ENCODE measurements at places on chromosomes 1 and 21.

- DNase-seq: no peak
These were observed 15.7 kb downstream of the PEX14 start for GRCh38 chr1:10490286-10490970.

GRCh38 chr1:204316164-204316563, 43.6 kb downstream of the PLEKHA6 start:
- no peak for DNase-seq

- DNase-seq: no peak
These were observed 391.8 kb downstream of the DUSP10 start for GRCh38 chr1:221350091-221350490.

DNA sequence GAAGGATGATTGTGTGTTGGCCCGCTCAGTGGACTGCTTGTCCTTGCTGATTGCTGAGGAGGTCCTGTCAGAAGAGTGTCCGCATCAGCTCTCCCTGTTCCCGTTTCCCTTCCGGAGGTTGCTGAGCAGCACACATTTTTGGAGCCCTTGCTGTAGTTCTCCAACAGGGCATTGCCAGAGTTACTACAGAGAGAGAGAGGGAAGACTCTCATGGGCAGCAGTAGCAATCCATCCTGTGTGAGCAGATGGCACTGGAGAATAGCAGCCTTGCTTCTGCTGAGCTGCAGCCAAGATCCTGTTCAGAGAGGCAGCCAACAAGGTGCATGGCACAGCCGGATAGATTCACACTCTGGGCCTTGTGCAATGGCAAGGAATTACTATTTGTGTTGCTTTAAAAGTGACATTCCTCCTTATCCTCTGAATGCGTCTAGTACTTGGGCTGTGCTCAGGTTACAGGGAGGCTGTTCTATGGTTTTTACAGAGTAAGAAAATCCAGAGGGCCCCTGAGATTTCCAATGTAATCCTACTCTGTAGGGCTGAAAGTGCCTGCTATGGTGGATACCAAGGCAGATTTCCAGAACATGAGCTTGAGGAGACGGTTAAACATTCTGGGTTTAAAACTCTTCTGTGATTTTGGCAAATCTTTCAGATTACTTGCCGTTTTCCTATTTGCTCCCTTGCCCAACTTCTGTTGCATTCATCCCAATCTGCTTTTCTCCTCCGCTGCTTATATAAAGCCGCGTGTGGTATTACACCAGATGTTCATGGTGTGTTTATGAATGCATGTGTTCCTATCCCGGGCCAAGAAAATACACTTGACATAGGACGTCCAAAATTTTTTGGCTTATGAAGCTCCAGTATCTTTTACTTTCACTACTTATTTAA, 27.4 kb downstream of the AK4 start:
- no peak for DNase-seq

- no peak for DNase-seq
These were observed 105.9 kb downstream of the SIPA1L2 start for GRCh38 chr1:232524056-232524455.

- no peak for DNase-seq
These were observed 21.4 kb downstream of the STUM start for GRCh38 chr1:226569879-226570547.

DNA sequence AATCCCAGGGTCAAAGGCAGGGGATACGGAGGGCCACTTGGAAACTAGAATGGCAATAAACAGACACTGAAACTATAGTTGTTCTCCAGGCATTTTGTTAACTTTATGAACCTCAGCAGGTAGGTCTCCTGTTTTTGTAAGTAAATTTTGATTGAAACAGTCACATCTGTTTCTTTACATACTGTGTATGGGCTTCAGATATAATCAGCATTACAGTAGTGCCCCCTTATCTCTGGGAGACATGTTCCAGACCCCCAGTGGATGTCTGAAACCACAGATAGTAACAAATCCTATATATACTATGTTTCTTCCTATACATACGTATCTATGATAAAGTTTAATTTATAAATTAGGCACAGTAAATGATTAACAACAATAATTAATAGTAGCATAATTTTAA, 11.5 kb downstream of the STIL start:
- DNase-seq: no peak

DNA sequence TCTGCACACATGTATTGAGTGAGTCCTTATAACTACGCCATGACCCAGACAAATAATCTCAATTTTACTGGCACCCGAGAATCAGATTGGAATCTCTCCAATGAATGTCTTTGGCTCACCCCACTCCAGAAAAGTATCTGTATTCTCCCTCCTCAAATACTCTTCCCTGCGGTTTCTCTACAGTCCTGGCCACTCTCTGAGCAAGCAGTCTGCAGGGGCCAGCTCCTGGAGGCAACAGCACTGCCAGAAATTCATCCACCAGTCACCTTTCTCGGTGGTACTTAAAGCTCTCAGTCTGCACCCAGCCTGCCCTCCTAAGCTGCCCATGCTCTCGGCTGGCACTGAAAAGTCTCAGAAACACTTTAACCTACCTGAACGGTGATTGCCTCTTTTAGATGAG, 16.1 kb upstream of the LYST start:
- DNase-seq: no peak

GRCh38 chr21:29396951-29397455, 98.3 kb downstream of the BACH1 start:
- DNase-seq: no peak

DNA sequence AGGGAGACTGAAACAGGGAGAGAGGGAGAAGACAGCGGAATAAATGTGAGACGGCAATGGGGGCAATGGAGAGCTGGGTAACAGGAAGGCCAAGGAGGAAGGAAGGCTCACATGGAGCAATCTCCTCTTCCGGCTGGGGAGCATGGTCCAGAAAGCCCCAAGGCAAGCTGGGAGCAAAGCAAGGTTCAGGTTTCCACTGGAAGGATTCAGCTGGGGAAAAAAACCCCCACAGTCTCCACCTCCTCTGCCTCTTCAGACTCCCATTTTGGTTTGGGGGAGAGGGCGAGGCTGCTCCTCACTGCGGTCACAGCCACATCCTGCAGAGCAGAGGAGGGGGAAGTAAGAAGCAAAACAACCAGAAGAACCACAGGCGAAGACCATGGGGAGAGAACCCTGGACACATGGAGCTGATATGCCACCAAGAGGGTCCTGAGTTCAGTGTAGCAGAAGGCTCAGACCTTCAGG, 650 bp downstream of the TNFAIP8L2 start:
- DNase-seq: peak; percentile 36

DNA sequence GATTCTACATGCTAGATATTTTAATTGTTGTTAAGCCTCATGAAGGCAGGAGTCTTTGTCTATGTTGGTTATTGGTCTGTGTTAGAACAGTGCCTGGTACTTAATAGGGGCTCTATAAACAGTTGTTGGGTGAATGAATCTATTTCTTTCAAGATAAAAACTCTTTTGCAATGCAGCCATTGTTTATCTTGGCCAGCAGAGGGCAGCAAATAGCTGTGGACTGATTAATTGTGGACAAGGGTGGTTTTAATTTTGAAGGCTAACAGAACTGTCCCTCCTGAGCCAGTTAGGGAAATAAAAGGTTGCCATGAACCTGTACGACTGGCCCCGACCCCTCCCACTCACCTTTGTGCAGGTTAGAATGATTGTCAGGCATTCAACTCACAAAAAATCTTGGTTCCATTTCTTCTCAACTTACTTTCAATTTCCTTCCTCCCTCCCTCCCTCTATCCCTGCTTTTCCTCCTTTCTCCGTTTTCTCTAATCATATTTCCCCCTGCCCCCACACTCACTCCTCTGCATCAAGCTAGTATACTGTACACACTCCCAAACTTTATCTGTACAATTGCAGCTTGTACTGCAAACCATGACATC, 66.3 kb upstream of the DIRAS3 start:
- peak; percentile 36 for DNase-seq

DNA sequence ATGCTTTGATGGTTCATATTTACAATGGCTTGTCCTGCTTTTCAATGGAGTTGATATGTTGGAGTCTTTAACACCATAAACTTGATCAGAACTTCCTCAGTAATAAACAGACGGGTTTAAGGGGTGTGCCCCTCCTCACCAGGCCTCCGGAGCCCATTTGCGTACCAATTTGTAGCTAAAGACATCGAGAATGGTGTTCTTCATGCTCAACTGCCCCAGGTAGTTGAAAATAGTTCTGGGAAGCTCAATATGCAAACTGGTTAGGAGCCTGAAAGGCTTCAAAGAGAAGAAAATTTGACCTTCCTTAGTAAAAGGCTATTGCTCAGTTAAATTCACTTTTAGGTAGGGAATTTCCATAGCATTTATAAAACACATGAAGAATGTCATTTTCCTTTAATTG, 68.1 kb upstream of the RRP15 start:
- no peak for DNase-seq

DNA sequence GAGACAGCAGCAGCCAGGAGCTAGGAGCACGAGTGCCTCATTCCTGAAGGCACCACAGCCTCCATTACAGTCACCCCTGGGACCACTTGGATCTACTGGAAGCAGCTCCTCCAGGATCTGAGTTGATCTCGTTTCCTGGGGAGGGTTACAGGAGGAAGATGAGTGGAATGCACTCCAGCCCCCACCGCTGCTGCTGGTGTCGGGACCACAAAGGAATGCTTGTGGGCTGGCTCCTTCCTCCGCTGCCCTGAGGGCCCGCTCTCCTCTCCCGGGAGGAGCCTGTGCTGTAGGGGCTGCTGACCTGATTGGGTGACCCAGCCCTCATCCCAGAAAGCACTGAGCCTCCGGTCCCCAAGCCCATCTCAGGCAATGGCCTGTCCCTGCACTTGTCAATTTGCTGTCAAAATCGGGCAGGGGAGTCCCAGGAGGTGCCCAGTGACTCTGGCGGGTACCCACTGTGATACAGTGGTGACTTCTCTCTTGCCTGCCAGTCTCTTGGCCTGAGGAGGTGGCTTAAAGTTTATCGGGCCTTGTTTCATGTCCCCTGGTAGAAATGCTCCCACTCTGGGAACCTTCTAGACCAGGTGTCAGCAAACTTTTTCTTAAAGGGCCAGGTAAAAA, 23.1 kb downstream of the IL10RB start:
- DNase-seq: no peak

GRCh38 chr21:33259995-33260394, 6.2 kb upstream of the IL10RB start:
- no peak for DNase-seq

DNA sequence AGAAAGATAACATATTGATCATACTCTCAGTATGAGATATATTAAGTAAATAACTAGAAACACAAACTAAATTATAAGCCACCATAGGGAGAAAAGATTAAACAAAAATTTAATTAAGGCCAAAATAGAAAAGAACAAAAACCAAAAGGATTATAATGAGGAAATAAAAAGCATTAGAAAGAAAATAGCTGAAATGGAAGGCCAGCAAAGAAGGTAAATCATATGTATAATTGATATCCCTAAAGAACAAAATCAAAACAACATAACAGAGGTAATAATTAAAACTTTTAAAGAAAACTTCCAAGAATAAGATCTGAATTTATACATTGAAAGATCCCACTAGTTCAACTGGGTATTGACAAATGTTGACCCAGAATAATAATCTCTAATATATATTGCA, 453.0 kb downstream of the LRRIQ3 start:
- DNase-seq: no peak

DNA sequence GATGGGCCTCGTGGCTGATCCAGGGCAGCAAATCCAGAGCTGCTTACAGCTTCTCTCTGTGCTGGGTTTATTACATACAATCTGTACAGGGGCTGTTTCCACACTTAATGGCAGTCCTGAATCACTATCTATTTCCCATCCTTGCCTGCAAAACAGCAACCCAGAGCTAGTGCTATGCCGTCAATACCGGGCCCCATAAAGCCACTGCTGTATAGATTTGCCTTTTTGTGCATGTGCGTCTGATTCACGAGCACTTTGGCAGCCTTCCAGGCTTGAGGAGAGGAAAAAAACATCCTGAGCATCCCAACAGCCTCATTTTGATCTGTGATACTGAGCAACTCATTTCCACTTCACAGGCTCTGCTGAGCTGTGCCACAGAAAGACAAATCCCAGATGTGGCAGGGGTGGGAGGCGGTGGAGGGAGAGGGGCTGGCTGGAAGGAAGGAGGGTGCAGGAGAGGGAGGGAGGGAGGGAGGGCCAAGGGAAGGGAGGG, 65.2 kb upstream of the TARBP1 start:
- no peak for DNase-seq

DNA sequence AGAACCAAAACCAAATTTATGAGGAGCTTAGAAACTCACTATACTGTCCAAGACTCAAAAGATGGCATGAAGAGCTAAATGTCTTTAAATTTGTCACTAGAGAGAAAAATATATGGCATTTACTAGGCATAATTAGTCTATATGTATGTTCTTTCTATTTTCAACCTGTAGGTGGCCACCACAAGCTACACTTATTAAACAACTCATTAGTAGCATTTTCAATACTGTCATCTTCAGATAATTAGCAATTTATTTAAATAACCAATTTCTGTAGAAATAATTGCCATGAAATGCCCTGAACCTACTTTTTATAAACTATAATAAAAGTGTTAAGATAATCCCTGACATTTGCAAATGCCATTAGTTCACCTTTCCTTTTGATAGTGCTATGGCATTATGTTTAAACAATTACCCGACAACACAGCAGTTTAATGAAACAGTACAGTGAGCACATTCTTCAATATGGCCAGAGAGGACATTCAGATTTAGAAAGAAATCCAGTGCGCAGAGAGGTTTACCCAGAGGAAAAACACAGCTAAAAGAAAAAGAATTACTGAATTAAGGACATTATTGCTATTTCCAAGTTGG, 522.5 kb downstream of the PTBP2 start:
- no peak for DNase-seq

DNA sequence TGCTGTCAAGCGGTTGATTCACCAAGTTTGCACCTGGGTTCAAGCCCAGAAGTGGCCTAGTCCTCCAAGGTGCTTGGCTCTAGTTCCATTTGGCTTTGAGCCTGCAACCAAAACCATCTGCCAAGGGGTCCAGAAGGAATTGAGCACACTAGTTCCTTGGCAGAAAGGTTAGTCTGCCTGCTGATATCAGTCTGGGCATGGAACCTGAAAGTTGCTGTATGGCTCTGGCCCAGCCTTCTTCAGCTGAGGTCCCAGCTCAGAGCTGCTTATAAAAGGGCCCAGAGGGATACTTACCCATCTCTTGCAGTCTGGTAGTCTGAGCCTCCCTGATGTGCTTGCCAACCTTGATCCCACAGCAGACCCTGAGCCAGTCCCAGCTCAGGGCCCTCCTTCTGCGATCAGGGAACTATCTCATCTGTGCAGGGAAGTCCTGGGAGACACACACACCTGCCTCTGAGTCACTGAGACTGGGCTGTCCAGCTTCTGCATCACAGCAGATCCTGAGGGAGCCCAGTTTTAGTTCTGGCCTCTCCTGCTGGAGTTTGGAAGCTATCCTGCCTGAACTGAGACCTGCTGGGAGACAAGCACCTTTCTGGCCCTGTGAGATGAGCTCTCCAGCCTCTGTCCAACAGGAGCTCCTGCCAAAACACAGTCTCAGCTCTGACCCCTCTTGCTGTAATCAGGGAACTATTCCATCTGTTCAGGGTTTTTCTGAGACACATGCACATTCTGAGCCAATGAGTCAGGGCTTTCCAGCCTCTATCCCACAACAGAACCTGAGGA, 75.8 kb downstream of the CTH start:
- no peak for DNase-seq

- DNase-seq: peak; percentile 13
These were observed 954 bp downstream of the RSBN1 start for GRCh38 chr1:113811156-113811887.
